Activated T-helper 17 cell treated with anti-CD3 and anti-CD28 coated beads, Interleukin-2, amount 50 U/mL, for 72 hours (primary cell): ENCODE measurements at places on chromosomes 6 and 20. TPM values are rescaled to one million over a fixed set of nuclear protein-coding genes. Genes with fewer than 3 reads are reported as not detected.

DNA sequence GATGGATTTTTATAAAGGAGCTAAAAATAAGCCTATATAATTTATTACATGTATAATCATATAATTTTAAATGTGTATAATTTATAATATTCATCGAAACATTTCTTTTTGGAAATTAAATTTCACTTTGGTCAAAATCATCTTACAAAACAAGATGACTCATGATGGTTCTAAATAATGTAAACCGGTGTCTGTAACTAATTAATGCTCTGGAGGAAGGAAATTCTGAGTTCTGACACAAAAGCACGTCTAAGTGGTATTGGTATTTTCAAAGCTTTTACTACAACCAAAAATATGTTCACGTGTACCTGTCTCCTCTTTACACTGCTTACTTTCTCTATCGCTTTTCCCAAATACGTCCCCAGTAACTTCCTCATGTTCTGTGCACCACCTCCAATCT, 134.1 kb downstream of the MTHFD1L start:
- H3K4me1 ChIP-seq, result peaks cover 11% of the 10 kb centered on the region
- H3K27ac ChIP-seq, result no peak overlapping the region
- ATAC-seq, result no peak
- peaks cover 55% of the 10 kb centered on the region for H3K36me3 ChIP-seq

DNA sequence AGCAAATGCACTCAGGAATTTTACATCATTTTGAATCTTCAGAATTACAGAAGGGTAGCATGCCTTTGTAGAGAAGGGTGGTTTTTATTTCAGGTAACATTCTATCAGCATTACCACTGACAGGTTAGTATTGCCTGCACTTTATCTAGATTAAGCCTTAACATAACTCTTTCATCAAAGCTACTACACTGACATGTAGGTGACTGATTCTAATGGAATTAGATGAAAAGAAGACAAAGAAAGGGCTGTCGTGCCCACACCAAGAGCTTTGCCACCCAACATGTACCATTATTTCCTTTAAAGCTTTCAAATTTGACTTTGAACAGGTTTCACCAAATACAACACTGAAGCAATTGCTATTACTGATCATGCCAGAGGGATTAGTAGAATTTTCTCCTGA, 551.9 kb downstream of the EYS start:
- no peak overlapping the region for H3K4me3 ChIP-seq
- no peaks in the 10 kb centered on the region for H3K27me3 ChIP-seq
- no peaks in the 10 kb centered on the region for H3K36me3 ChIP-seq
- no peak for ATAC-seq
- H3K27ac ChIP-seq, result no peak overlapping the region

- no peaks in the 10 kb centered on the region for H3K36me3 ChIP-seq
- no peaks in the 10 kb centered on the region for H3K4me1 ChIP-seq
- ATAC-seq, result no peak
- H3K27ac ChIP-seq, result no peak overlapping the region
- H3K4me3 ChIP-seq, result no peak overlapping the region
Observed at GRCh38 chr6:61606500-61606899, 679.5 kb downstream of the KHDRBS2 start.

GRCh38 chr6:119339941-119340456, 9.6 kb downstream of the MAN1A1 start:
- H3K4me1 ChIP-seq, result peaks cover 50% of the 10 kb centered on the region
- H3K27me3 ChIP-seq, result no peaks in the 10 kb centered on the region
- peak overlapping the region; percentile 35 for H3K4me3 ChIP-seq
- peak overlapping the region; percentile 59 for H3K27ac ChIP-seq
- ATAC-seq, result no peak

DNA sequence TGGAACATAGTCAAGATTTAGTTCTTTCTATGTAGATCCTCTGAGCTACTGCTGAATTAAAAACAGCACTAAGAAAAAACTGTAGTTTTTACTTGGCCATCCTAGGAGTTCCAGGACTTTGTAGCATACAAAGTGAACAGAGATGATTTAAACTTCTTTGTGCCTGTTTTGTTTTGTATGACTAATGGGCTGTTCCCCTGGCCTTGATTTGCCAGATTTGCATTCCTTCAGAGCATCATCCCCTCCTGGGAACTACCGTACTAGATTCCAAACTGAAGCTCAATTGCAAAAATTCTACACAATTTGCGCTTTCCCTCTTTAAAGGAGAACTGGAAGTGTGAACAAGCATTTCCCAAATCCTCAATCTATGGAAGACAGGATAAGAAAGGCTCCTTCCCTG, 23.1 kb downstream of the ACOT13 start:
- H3K27ac ChIP-seq, result no peak overlapping the region
- H3K4me1 ChIP-seq, result peaks cover 10% of the 10 kb centered on the region
- peaks cover 19% of the 10 kb centered on the region for H3K36me3 ChIP-seq
- ATAC-seq, result no peak
- H3K27me3 ChIP-seq, result no peaks in the 10 kb centered on the region

DNA sequence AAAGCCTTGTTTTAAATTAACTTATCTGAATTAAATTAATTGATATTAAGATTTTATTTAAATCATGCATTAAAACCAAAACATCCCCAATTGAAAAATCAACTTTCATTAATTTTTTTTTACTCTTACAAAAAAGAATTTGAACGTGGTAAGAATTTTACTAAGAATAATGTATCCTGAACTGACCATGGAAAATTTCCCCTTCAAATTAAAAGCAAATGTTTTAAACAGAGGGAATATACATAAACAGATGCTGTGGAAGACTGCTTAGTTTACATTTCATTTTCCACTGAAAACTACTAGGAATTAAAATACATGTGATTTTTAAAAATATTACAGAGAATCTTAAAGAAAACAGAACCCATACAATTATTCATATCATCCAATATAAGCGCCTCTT, 2.3 kb downstream of the RNF24 start:
- no peak overlapping the region for H3K4me3 ChIP-seq
- no peaks in the 10 kb centered on the region for H3K27me3 ChIP-seq
- no peak for ATAC-seq
- H3K27ac ChIP-seq, result no peak overlapping the region
- H3K36me3 ChIP-seq, result peaks cover 29% of the 10 kb centered on the region

GRCh38 chr20:35766843-35767242, 5.0 kb upstream of the PHF20 start:
- ATAC-seq, result no peak
- peaks cover 32% of the 10 kb centered on the region for H3K4me1 ChIP-seq
- H3K27ac ChIP-seq, result peak overlapping the region; percentile 25
- no peaks in the 10 kb centered on the region for H3K27me3 ChIP-seq
- peak overlapping the region; percentile 85 for H3K4me3 ChIP-seq

- no peaks in the 10 kb centered on the region for H3K36me3 ChIP-seq
- no peaks in the 10 kb centered on the region for H3K27me3 ChIP-seq
- ATAC-seq, result no peak
- no peak overlapping the region for H3K4me3 ChIP-seq
Observed at GRCh38 chr20:36792422-36792821, 18.9 kb upstream of the DSN1 start.

GRCh38 chr6:40906759-40907158, 132.3 kb downstream of the UNC5CL start:
- ATAC-seq, result no peak
- H3K27ac ChIP-seq, result no peak overlapping the region
- no peaks in the 10 kb centered on the region for H3K4me1 ChIP-seq
- no peak overlapping the region for H3K4me3 ChIP-seq
- H3K27me3 ChIP-seq, result peaks cover 13% of the 10 kb centered on the region

DNA sequence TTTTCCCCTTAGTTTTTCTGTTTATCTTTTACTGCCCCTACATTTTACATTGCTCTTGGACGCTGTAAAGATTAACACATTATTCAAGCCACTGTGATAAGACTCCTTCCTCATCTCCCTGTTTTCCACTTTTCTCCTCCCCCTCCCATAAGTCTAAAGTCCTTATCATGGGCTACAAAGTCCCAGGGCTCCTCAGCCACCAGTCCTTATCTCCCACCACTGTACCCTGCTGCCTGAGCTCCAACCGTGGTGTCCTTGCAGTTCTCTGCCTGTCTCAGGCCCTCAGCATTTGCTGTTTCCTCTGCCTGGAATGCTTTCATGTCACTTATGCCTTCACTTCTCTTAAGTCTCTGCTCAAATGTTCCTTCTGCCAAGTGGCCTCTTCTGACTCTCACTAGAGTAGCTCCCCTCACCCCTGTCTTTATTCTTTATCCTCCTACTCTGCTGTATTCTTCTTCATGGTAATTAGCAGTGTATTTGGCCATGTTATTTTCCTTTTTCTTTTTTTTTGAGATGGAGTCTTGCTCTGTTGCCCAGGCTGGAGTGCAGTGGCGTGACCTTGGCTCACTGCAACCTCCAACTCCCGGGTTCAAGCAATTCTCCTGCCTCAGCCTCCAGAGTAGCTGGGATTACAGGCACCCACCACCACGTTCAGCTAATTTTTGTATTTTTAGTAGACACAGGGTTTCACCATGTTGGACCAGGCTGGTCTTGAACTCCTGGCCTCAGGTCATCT, 10.8 kb upstream of the LATS1 start:
- H3K36me3 ChIP-seq, result peaks cover 99% of the 10 kb centered on the region
- peak overlapping the region; percentile 48 for H3K27ac ChIP-seq
- ATAC-seq, result no peak
- H3K4me3 ChIP-seq, result no peak overlapping the region
- H3K4me1 ChIP-seq, result peaks cover 4% of the 10 kb centered on the region

DNA sequence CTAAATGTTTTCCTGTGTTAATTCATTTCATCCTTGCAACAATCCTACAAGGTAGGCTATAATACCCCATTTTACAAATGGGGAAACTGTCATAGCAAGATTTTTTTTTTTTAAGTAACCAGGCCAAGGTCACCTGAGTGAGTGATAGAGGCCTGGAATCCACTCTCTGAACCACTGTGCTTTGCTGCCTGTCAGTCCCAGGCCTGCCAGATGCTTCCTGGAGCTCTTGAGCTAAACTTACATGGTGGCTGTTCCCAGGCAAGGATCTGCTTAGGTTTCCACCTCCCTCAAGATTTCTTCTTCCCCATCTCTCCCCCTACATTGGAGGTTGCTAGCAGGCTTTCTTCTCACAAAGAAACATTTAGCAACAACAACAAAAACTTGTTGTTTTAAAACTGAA, 32.7 kb upstream of the RNF8 start:
- no peaks in the 10 kb centered on the region for H3K27me3 ChIP-seq
- no peak overlapping the region for H3K4me3 ChIP-seq
- H3K36me3 ChIP-seq, result peaks cover 19% of the 10 kb centered on the region
- no peak for ATAC-seq
- H3K4me1 ChIP-seq, result peaks cover 5% of the 10 kb centered on the region
- H3K27ac ChIP-seq, result peak overlapping the region; percentile 37

DNA sequence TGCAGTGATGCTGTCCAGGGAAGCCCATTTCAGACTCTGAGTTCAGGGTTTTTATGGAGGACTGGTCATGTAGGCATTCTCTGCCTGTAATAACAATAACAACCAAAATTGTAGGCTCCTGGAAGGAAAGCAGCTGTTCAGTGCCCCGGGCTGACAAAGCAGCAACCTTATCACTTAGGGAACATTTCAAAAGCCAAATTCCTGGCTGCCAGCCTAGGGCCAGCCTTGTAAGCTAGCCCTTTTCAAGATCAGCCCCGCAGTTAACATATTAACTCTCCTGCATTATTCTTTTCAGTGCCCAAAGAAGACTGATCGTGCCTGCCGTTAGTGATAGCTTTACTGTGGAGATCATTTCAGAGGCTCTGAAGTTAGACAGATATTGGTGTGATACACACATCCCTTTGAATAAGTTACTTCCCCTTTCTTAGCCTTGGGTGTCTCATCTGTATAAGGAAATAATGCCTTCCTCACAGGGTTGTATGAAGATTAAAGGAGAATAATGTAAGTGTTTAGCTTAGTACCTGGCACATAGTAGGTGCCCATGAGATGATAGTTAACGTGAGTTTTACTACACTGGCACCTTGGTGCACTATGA, 44.1 kb downstream of the CTNNBL1 start:
- no peak for ATAC-seq
- no peak overlapping the region for H3K4me3 ChIP-seq
- H3K36me3 ChIP-seq, result peaks cover 80% of the 10 kb centered on the region
- no peak overlapping the region for H3K27ac ChIP-seq

DNA sequence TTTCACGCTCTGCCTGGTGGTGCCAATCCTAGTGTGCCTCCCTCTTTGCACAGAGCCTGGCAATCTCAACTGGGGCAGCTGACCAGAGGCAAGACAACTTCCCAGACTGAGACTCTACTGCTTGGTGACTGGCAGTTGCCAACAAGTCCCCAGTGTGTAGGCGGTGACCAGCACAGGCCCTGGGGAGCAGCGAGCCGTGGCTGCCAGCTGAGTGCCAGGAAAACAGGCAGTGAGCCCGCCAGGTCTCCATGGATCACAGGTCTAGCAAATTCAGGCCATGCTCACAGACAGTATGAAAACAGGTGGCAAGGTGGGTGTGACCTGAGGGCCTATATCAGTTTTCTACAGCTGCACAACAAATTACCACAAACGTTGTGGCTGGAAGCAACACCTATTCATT, 289.9 kb downstream of the KIF16B start:
- H3K36me3 ChIP-seq, result peaks cover 13% of the 10 kb centered on the region
- no peaks in the 10 kb centered on the region for H3K4me1 ChIP-seq
- H3K4me3 ChIP-seq, result no peak overlapping the region
- H3K27me3 ChIP-seq, result no peaks in the 10 kb centered on the region
- no peak overlapping the region for H3K27ac ChIP-seq
- no peak for ATAC-seq

DNA sequence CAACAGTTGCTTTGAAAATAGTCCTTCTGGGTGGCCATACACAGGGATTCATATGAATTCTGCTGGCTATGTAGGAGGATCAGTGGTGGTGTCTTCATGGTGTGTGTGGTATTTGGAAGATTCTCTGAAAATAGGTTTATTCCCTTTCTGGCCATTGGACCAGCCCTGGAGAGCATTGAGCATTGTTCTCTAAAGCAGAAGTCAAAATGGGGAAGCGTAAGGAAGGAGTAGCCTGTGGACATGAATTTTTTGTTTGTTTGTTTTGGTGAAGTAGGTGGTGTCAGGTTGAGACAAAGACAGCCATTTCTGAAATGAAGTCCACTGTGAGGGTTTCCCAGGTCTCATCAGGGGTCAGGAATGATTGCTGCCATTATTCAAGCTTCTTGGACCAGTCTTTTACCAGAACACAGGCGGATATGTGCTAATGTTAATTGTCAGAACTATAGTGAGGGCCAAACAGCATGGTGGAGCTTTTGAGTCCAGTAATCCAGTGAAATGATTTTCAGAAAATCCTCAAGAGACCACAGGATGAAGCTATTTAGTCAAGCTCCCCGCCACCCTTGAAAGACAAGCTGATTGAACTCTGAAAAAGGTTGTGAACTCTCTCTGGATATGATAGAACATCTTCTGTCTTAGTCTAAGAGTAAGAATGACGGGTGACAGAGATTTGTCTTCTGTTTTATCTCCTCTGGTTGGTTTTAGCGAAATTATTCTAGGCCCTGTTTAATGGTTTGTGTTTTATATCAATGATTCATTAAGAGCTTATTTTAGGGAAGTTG, 60.0 kb downstream of the DNAH8 start:
- H3K27ac ChIP-seq, result no peak overlapping the region
- peaks cover 27% of the 10 kb centered on the region for H3K27me3 ChIP-seq
- no peaks in the 10 kb centered on the region for H3K36me3 ChIP-seq
- no peak for ATAC-seq
- H3K4me3 ChIP-seq, result no peak overlapping the region
- no peaks in the 10 kb centered on the region for H3K4me1 ChIP-seq

- no peaks in the 10 kb centered on the region for H3K4me1 ChIP-seq
- H3K27me3 ChIP-seq, result no peaks in the 10 kb centered on the region
- no peak overlapping the region for H3K27ac ChIP-seq
- no peak overlapping the region for H3K4me3 ChIP-seq
Observed at GRCh38 chr6:55108134-55109130, 65.9 kb upstream of the HCRTR2 start.

The TSPO2 gene
- total RNA-seq, result not detected

The CDH4 gene
- 0.29 TPM for total RNA-seq

The C4A gene
- total RNA-seq, result 6.9 TPM
